ENCODE measurements at places on chromosomes 3 and 15.

DNA sequence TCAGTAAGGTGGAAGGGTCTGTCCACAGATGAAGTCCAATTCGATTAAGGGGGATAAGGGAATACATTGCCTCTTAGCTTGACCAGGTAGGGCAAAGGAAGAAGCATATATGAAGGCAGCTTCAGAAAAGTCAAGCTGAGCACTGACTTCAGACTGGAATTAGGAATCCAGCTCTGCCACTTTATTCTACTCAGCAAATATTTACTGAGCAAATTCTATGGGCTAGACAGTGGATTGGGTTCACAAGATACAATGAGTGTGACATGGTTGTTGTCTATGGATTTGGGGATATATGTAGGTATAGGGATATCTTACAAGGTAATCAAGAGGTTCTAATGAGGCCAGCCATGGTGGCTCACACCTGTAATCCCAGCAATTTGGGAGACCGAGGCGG is 526 bp downstream of the ADIPOQ start:
- no peak for DNase-seq

- peak; percentile 92 for DNase-seq
These were observed at the start of gene ULK3 for GRCh38 chr15:74842581-74843444. TSS of gene ULK3 (minus strand) at chr15:74843156. CDS start at chr15:74843105, 51 bp downstream.

DNA sequence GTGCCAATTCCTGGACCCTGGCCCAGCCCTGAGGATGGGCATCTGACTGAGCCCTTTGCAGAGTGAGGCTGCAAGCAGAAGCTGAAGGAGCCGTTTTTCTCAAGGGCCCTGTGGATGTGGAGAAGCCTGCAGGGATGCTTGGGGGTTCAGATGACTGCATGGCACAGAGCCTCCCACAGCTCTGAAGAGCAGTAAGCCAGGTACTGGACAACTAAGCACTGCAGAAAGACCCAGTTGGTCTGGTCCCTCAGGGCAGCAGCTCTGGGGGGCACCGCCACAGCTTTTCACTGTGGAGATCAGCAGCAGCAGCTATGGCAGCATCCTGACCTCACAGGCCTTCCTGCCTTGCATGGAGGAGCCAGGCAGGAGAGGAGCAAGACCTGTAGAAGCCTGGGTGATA is 67.6 kb downstream of the CRYGS start:
- no peak for DNase-seq

DNA sequence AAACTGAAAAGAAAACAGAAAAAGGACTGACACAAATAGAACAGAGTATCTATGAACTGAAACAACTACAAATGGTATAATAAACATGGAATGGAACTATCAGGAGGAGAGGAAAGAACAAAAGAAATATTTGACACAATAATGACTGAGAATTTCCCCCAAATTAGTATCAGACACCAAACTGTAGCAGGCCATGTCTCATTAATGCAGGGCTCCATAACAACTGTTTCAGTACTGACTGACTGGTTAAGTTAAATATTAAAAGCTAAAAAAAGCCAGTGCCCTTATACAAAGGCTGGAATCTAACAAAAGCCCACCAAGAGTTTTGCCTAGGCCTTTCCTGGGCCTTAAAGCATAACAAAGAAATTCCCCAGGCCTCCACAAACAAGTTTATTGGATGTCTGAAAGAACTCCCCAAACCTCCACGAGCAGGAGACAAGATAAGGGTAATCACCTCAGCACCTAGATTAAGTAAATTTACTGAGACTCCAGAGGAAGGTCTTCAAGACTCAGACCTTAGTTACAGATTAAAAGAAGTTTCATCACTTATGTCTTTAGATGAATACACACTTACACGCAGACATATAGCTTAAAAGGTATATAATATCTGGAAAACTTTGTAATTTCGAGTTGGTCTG is 45.7 kb downstream of the KPNA1 start:
- DNase-seq: no peak

- DNase-seq: peak; percentile 67
These were observed 42.9 kb downstream of the IDH2 start for GRCh38 chr15:90059208-90059985.

DNA sequence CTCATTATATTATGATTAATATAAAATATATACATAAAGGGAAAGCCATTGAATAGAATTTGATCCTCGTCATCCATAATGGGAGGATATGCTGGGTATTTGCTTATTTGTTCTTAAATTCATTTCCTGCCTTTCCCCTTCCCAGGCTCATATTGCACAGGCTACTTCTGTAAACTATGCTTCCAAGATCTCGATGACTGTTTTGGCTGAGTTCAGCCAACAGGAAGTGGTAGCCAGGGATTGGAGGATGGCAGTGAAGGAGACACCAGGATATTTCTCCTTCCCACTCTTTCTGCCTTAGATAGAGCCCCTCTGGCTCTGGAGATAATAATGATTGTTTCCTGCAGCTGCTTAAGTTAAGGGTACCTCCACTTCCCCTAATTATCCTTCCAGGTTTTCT is 44.3 kb upstream of the DYNC1LI1 start:
- no peak for DNase-seq

All from right hindlimb (tissue), 1 donor.